ENCODE measurements at places on chromosomes 6 and 20.

DNA sequence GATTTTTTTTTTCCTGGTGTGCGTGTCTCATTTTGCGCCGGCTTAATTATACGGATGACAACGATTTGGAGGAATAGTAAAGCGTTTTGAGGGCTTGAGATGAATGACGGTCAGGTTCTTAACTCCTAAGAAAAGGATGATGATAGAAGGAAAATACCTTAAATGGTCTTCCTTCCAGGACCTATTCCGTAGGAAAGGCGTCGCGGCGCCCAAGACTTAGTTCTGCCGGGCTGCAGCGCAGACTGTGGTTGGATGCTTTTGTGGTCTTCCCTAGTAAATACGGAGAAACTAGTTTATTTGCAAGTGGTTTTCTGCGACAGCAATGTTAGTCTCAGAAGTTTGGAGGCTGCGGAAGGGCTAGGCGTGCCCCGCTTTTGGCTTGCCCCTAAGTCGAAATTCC, 8.4 kb downstream of the GNAS-AS1 start:
- DNase-seq, result no peak

GRCh38 chr20:50215101-50215690, 24.6 kb downstream of the CEBPB start:
- no peak for DNase-seq

DNA sequence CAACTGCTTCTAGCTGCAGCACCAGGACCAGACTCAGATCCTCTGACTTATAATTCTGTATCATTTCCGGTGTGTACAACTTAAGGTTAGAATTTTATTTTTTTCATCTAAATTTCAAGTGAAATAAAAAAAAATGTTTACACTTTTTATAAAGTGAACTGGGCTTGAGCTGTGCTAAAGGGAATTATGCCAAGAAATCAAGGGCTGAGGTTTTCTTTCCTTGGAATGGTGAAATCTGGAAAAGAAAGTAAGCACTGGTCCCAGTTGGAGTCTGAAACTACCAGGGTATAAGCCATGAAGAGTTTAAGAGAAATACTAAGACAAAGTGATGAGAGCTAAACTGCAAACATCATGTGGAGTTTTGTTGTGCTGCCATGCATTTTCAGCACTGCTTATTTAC, 21.7 kb upstream of the FYN start:
- no peak for DNase-seq

DNA sequence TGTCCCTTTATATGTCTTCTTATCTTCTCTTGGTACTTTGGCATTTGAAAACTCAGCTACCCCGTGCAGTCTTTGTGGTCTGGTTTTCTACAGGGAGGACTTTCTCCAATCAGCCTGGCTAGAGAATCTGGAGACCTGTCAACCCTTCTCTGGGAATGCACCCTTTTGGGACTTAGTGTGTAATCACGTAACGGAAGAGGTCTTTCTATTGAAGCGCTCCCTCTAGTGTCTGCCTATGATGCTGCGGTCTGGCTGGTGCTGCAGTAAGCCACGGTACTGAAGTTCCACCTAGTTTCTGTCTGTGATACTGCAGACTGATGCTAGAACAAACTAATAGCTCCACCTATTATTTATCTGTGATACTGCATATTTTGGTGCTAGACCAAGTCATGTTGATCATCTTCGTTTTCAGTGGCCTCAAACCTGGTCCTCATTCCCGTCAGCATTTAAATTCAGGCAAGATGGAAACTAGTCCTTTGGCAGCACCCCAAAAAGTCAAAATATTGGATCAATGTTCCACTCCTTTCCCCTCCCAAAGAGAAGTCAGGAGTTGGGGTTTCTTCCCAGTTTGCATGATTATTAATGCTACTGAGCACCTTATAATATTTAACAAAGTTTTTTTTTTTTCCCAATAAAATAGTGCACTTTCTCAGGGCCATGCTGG, 12.5 kb upstream of the SIRPB2 start:
- DNase-seq, result peak; percentile 53

DNA sequence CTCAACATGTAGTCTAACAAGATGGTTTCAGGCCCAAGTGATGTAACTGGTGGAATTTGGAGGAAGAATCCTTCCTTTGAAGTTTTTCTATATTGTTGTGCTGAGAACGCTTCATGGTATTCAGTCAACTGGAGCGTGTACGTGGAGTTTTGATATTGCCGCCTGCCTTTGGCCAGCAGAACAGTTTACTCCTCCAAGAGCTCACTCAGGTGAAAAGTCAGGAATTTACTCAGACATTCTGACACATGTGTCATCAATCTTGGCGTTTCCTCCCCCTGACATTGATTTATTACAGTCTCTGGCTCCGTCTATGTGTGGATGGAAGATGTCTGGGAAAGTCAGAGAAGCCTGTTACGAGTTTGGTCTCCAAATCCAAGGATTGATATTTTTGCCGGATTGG, 19.0 kb upstream of the TGM2 start:
- DNase-seq, result no peak

DNA sequence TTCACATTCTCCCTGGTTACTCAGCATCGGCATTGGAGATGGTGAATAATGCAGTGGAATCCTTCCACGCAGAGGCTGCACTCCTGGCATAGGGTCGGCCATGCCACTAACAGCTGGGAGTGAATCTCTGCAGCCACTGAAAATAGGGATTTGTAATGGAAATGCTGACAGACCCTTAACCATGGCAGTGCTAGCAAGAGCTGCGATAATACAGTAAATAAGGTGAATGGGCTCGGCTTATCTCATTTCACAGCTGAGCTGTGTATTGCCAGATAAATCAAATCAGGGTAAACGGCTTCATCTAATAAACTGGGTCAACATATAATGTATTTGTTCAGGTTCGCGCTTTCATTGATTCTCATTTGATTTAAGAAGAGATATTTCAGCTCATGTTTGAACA, 156.8 kb downstream of the SLC35B3 start:
- no peak for DNase-seq

- no peak for DNase-seq
Measured at GRCh38 chr6:24329451-24329850, 28.4 kb downstream of the DCDC2 start.

- no peak for DNase-seq
Measured at GRCh38 chr20:12925210-12925755, 83.5 kb upstream of the SPTLC3 start.

- no peak for DNase-seq
Measured at GRCh38 chr6:113881478-113881980, 24.4 kb downstream of the MARCKS start.

DNA sequence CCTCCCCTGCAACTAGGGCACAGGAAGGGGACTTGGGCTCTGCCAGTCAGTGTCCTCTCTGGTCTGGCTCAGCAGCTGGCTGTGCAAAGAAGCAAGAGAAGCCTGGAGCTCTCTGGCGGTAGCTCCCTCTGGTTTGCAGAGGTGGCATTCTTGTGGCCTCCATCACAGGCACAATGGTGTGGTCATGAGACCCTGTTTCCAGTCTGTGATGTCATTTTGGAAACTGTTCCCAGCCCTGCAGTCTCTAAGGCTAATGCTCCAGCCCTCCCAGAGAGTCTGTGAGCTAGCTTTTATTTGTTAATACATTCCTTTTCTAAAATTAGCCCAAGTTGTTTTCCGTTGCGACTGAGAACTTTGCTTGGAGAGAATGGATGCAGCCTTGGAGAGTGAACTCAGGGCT, 69.5 kb upstream of the FOXQ1 start:
- no peak for DNase-seq

GRCh38 chr6:141540207-141540606, 592.5 kb upstream of the GJE1 start:
- DNase-seq, result no peak

DNA sequence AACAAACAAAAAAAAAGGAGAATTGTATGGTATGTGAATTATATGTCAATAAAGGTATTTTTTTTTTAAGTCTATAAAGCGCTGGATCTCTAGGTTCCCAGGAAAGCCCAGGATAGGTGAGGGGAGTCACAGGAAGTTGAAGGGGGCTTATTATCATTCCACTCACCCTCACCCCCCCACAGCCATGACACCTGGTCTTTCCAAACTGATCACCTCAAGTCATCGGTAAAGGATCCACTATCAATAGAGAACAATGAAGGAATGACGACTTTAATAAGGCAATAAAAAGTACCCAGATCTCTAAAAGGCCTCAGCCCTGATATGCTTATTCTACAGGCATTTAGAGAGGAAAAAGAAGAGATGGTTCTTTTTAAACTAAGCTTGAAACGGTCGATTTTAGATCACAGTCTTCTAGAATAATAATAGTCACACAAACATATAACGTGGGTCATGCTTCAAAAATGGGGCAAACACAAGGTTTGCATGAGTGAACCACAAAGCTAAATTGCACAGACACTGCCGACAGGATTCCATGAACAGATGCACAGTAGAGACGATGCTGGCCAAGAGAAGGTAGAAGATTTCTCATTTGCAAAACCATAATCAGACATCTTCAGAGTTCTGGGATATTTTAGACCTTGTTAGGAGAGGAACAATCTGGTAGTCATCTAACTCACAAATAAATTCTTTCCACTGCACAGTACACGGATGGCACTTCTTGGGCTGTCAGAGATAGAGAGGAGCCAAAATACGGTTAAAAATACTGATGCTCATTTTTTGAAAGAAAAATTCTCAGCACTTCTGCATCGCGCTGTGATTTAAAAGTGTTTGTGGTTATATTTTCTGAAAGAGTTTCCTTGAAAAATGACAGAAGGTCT, 21.0 kb downstream of the ZMYND8 start:
- no peak for DNase-seq

DNA sequence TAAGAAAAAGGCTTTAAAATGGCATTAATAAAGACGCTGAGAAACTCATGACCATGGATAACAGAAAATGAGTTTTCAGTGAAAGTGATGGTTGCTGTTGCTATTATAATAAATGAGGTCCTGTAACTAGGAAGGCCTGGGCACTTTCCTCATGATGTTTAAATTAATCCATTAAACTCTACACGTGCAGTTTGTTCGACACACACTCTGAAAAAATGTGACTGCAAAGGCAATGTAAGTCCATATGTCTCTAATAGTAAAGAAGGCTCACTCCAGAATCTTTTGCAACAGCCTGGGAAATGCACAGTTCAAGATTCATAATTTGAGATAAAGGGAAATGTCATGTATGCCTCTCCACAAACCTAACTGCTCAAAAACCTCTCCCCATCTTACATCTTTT, 153.4 kb downstream of the COL12A1 start:
- no peak for DNase-seq

All from stimulated activated CD4-positive, alpha-beta T cell treated with anti-CD3 and anti-CD28 coated beads, TNF-alpha, amount 100 ng/mL, for 48 hours (primary cell).